ENCODE measurements at places on chromosomes 1 and 21. TPM values are rescaled to one million over a fixed set of nuclear protein-coding genes. Genes with fewer than 3 reads are reported as not detected.

DNA sequence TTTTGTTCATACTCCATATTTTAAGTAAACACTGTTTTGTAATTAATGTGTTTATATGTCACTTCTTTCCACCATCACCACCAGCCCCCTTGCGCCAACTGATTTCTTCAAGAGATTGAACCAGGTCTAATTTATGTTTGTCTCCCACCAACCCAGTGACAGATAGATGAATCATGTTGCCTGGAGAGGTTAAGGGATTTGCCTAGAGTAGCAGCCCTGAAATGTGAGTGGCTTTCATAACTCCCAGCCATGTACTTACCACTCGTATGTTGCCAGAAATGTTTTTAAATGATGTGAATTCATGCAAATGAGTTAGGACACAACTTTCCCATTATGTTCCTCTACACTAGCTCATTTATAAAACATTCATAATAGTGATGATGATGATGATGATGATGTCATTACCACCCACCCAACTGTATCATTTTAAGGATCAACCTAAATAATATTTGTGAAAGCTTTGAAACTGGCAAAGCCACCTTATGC lies 86.9 kb downstream of the LRRC8D start:
- H3K27ac ChIP-seq, result no peak overlapping the region
- DNase-seq, result no peak
- no peaks in the 10 kb centered on the region for H3K4me1 ChIP-seq
- H3K27me3 ChIP-seq, result no peaks in the 10 kb centered on the region
- no peak overlapping the region for H3K4me3 ChIP-seq

GRCh38 chr1:9643351-9644256 lies 7.9 kb upstream of the PIK3CD start:
- no peak overlapping the region for H3K27ac ChIP-seq
- no peaks in the 10 kb centered on the region for H3K4me1 ChIP-seq
- no peak overlapping the region for H3K4me3 ChIP-seq
- DNase-seq, result no peak

GRCh38 chr1:218847089-218847768 lies 326.4 kb upstream of the LYPLAL1 start:
- H3K4me3 ChIP-seq, result no peak overlapping the region
- H3K27me3 ChIP-seq, result no peaks in the 10 kb centered on the region
- no peak overlapping the region for H3K27ac ChIP-seq

DNA sequence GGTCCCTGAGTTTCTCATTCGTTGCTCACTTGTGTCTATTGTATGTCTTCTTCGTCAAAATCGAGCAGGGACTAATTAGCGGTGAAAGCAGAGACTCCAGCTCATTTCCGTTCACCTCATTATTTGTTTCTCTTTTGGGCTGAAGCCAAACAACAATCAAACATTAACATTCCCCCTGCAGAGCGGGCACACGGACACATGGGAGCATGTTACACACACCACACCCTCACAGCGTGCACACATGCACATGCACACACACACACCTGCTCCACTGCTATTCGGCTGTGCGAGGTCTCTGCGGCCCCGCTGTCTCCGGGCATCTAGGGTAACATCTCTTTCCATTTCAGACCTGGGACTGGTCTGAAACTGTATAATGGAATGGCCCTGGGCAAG lies 58.5 kb upstream of the LRRC8D start:
- no peak overlapping the region for H3K4me3 ChIP-seq
- H3K36me3 ChIP-seq, result no peaks in the 10 kb centered on the region
- no peaks in the 10 kb centered on the region for H3K4me1 ChIP-seq

DNA sequence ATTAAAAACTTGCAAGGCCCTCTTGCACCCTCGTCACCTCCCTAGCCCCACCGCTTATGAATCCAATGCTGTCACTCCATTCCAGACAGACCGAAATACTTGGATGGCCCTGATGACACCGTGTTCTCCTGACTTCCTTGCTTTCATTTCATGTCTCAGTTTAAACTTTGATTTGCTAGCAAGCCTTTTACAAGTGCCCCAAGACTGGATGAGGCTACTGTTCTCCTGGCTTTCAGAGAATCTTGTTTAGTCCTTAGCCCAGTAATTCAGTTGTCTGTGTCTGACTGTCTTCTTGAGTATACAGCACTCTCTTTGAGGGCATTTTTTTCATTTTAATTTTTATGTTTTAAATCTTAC lies 824 bp upstream of the IFI44L start:
- no peaks in the 10 kb centered on the region for H3K27me3 ChIP-seq
- H3K27ac ChIP-seq, result peak overlapping the region; percentile 62
- no peaks in the 10 kb centered on the region for H3K36me3 ChIP-seq
- DNase-seq, result no peak

DNA sequence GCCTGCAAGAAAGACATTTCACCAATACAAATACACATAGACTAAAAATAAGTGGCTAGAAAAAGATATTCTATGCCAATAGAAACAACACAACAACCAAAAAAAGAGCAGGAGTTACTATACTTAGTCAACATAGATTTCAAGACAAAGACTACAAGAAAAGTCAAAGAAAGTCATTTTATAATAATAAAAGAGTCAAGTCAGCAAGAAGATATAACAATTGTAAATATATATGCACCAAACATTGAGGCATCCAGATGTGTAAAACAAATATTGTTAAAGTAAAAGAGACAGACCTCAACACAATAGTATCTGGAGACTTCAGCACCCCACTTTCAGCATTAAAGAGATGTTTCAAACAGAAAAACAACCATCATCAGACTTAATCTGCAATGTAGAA lies 104.6 kb downstream of the AMY1C start:
- no peak overlapping the region for H3K27ac ChIP-seq
- no peaks in the 10 kb centered on the region for H3K4me1 ChIP-seq
- no peak for DNase-seq
- H3K4me3 ChIP-seq, result no peak overlapping the region
- H3K27me3 ChIP-seq, result no peaks in the 10 kb centered on the region
- no peaks in the 10 kb centered on the region for H3K36me3 ChIP-seq

GRCh38 chr21:27648560-27648959 lies 681.7 kb upstream of the ADAMTS5 start:
- no peaks in the 10 kb centered on the region for H3K4me1 ChIP-seq
- H3K27me3 ChIP-seq, result no peaks in the 10 kb centered on the region
- no peak overlapping the region for H3K4me3 ChIP-seq
- DNase-seq, result no peak
- H3K27ac ChIP-seq, result no peak overlapping the region
- no peaks in the 10 kb centered on the region for H3K36me3 ChIP-seq

DNA sequence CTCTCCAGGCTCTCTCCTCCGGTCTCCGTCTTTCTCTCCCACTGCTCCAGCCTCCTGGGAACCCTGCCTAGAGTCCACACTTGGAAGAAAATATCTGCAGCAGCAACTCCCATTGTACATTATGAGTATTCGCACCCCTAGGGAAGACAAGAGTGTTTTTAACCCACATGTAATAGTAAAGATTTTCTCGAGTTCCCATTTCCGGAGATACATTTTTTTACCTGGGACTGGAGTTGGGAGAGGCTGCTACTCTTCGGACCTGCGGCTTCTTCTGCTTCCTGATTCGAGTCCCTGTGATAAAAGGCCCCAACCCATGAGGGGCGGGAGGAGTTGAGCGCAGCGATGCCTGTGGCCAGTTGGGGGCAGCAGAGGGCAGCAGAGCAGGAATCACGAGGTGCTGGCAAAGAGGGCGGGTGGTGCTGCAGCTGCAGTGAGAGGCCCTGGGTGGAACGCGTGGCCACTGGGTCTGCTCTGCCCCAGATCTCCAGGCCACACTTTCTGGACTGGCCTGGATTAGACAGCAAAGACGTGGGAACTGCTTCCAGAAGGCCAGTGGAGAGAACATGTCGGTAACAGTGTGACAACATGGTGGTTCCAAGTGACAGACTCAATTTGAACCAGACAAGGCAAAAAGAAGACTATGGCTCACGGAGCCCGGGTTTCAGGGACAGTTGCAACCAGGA lies 221.0 kb upstream of the CSF3R start:
- H3K4me3 ChIP-seq, result no peak overlapping the region
- no peaks in the 10 kb centered on the region for H3K4me1 ChIP-seq
- H3K36me3 ChIP-seq, result no peaks in the 10 kb centered on the region
- peak; percentile 46 for DNase-seq
- no peak overlapping the region for H3K27ac ChIP-seq

DNA sequence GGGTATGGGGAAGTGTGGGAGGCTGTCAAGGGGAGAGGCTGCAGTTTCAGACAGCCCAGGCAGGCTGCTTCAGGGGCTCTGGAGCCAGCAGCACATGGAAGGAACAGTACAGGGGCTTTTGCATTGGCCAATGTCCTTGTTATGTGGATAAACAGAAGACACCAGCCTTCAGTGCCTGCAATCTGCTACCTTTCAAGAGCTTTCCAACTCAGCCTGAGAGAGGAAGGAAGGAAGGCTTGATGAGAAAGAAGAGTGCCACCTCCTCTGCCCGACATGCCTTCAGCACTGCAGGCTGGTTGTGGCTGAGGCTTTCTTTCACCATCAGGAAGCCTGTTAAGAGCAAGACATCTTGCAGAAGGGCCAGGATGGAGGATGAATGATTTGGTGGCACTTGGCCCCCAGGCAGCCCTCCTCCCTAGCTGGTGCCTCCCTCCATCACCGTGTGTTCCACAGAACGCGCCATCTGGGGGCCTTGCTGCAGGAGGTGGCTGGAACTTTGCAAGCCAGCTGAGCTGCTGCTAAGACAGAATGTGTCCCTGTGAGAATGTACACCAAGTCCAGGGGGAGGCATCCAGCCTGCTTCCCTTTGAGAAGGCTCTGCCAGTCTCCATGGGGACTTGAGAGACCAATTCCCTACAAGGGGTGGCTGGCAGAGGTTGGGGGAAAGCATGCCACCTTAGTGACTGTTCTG lies 372.4 kb upstream of the PROX1 start:
- H3K4me1 ChIP-seq, result no peaks in the 10 kb centered on the region
- peaks cover 3% of the 10 kb centered on the region for H3K27me3 ChIP-seq
- no peak overlapping the region for H3K4me3 ChIP-seq
- no peak for DNase-seq
- H3K27ac ChIP-seq, result no peak overlapping the region

DNA sequence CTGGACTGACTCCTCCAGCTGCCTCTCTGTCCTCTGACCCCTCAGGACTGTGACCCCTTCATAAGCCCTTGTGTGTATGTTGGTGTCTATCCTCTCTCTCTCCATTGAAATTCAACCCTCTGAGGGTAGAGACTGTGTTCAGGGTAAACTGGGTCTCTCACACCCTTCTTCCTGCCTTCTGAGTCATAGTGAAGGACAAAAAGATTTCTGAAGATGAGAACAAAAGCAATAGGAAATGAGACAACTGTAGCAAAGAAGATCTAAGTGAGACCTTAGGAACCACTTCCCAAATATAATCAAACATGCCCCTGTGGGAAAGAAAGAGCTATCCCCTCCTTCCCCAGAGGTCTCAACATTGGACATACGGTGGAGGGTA lies 16.9 kb downstream of the NUAK2 start:
- peaks cover 7% of the 10 kb centered on the region for H3K36me3 ChIP-seq
- H3K27me3 ChIP-seq, result no peaks in the 10 kb centered on the region
- H3K4me1 ChIP-seq, result no peaks in the 10 kb centered on the region
- DNase-seq, result no peak

- no peak overlapping the region for H3K4me3 ChIP-seq
- H3K27me3 ChIP-seq, result no peaks in the 10 kb centered on the region
- H3K4me1 ChIP-seq, result no peaks in the 10 kb centered on the region
- H3K27ac ChIP-seq, result no peak overlapping the region
- DNase-seq, result no peak
Observed at GRCh38 chr1:118122234-118123004, 62.6 kb downstream of the SPAG17 start.

DNA sequence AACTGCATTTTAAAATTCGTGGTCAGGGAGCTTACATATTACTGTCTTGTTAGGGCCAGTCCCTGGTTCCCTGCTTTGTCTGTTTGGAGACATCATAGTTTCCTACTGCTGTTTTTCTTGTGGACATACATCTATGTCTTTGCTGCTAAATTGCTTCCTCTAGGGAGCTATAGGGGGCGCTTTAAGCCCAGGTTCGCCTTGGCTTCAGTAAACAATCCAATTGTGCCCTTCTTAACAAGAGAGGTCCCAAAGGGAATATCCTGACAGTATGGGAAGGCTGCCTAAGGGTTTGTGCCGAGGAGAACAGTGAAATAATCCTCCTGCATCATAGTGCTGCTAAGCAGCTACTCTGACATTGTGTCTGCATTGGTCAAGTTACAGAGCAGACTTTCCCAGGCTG lies 112.5 kb downstream of the USH2A start:
- H3K4me1 ChIP-seq, result no peaks in the 10 kb centered on the region
- no peaks in the 10 kb centered on the region for H3K27me3 ChIP-seq

GRCh38 chr1:202145068-202145743 lies 669 bp upstream of the ARL8A start:
- peaks cover 5% of the 10 kb centered on the region for H3K4me1 ChIP-seq
- peak overlapping the region; percentile 77 for H3K4me3 ChIP-seq
- no peaks in the 10 kb centered on the region for H3K27me3 ChIP-seq
- H3K36me3 ChIP-seq, result no peaks in the 10 kb centered on the region
- no peak for DNase-seq

DNA sequence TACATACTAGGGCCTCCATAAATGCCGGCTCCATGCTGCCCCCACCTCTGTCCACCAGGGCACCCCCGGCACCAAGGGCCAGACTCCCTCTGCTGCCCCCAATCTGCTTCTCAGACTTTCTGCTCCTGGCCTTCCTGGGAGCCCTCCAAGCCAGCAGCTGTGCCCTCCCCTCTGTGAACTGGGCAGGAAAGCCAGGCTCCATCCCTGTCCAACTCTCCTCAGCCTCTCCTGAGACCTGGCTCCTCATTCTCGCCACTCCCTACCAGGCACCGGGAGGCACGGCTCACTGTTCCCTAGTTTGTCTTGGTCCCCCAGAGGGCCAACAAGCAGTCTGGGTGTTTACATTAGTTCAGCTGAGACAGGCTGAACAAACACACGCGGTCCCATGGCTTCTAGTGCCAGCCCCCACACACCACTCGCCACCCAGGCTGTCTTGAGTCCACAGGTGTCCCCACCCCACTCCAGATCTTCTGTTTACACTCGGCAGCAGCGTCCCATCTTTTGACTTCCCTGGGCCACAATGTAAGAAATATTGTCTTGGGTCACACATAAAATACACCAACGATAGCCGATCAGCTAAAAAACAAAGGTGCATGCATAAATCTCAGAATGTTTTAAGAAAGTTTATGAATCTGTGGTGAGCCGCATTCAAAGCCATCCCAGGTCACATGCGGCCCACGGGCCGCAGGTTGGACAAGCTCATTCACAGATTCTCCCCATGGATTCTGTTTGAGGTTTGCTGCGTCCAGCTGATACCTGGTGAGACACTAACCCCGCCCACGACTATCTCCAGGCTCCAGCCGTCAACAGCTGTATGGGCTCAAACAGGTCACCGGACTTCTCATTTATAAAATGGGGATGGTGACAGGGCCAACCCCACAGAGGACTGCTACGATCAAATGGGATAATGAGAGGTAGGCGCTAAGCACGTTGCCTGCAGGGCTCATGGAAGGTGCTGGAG lies 29.5 kb upstream of the ECE1 start:
- no peaks in the 10 kb centered on the region for H3K36me3 ChIP-seq
- peaks cover 31% of the 10 kb centered on the region for H3K4me1 ChIP-seq
- peak overlapping the region; percentile 76 for H3K27ac ChIP-seq
- H3K4me3 ChIP-seq, result no peak overlapping the region
- DNase-seq, result peak; percentile 70

CD5L gene
- total RNA-seq, result not detected

AMY1A gene
- total RNA-seq, result not detected

KIAA0040 gene
- total RNA-seq, result 19.1 TPM

KCNN3 gene
- total RNA-seq, result 1.2 TPM

S100B gene
- total RNA-seq, result 3.2 TPM

SPRR2E gene
- not detected for total RNA-seq

LCE3E gene
- not detected for total RNA-seq

Measured in prostate gland (tissue), 2 donors.